ENCODE measurements at places on chromosomes 6 and 20.

DNA sequence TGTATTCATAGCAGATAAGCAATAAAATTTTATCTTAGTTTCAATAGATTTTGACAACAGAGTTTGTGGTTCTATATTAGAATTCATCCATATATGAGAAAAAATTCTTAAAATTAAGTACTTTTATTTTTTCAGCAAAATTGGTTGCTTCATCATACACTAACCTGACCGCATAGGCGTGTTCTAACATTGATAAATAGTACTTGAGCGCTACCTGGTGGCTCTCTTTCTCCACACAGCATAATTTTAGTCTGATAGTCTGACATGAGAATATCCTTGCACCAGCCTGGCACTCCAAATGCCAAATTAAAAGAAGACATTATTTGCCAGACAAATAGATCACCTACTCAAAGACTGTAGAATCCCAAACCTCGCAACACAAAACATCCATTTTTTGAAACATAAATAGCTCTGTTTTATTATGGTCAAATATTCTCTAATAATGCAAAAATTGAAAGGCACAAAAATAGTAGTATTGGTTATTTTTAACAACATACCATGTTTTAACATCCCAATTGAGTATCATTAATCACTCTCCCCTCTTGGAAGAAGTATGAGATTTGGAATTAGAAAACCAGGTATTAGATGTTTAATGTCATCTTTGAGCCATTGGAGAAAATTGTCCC is 33.0 kb upstream of the FILIP1 start:
- peak; percentile 13 for DNase-seq

- DNase-seq = no peak
Observed at GRCh38 chr6:135811170-135811569, 40.3 kb upstream of the PDE7B start.

- no peak for DNase-seq
Observed at GRCh38 chr6:108870357-108870756, 22.1 kb downstream of the ARMC2 start.

DNA sequence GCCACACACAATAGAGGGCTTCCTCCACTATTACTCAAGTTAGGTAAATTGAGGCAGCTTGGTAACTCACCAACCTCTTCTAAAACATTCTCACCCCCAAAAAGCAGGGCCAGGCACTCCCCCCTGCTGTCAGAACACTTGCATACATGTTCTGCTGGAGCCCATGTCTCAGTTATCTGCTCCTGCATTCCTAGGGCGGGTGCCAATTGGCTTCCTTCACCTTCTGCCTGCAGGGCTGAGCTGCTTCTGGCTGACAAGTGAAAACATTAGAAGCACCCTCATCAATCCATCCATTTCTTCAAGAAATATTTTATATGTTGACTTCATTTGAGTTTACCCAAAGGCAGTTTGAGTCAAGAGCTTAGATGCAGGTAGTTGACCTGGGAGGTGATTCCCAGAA is 4.5 kb upstream of the ENTPD6 start:
- DNase-seq = no peak

- no peak for DNase-seq
Observed at GRCh38 chr6:142246960-142247359, 54.8 kb upstream of the ADGRG6 start.

All from GM19239 (cell line).